ENCODE measurements at places on chromosomes 13 and 19. TPM values are rescaled to one million over a fixed set of nuclear protein-coding genes. Genes with fewer than 3 reads are reported as not detected.

The FCHO1 gene
- 4.2 TPM for total RNA-seq

The MBNL2 gene
- 28.8 TPM for total RNA-seq

The C19orf73 gene
- total RNA-seq: 2.7 TPM

The HIPK4 gene
- not detected for total RNA-seq

DNA sequence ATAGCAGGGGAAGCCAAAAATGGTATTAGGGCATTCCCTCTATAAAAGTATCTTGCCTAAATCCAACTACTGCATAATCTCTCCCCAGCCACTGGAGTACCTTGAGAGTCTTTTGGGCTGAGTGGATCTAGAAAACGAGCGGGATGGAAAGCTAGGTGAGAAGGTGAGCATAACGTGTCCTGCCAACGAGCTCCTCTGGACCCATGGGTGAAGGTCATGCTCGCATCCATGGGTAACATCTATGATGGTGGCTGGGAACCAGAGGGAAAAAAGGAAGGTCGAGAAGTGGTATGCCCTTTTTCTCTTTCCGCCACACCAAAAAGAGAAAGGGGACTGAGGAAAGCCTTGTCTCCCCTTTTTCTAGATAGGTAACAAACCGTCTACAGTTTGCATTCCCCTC, 63.0 kb downstream of the ZNF208 start:
- DNase-seq: no peak

GRCh38 chr19:32336259-32337083, 8.9 kb upstream of the ZNF507 start:
- no peak for DNase-seq

- no peak for DNase-seq
Measured at GRCh38 chr13:94140511-94140910, 339.0 kb downstream of the DCT start.

GRCh38 chr13:21347753-21348318, 111.3 kb downstream of the ZDHHC20 start:
- DNase-seq: no peak

Data from epithelial cell of proximal tubule (primary cell).